ENCODE measurements at places on chromosomes 13 and 19.

- no peak for DNase-seq
Observed at GRCh38 chr13:93984876-93985275, 494.6 kb downstream of the DCT start.

DNA sequence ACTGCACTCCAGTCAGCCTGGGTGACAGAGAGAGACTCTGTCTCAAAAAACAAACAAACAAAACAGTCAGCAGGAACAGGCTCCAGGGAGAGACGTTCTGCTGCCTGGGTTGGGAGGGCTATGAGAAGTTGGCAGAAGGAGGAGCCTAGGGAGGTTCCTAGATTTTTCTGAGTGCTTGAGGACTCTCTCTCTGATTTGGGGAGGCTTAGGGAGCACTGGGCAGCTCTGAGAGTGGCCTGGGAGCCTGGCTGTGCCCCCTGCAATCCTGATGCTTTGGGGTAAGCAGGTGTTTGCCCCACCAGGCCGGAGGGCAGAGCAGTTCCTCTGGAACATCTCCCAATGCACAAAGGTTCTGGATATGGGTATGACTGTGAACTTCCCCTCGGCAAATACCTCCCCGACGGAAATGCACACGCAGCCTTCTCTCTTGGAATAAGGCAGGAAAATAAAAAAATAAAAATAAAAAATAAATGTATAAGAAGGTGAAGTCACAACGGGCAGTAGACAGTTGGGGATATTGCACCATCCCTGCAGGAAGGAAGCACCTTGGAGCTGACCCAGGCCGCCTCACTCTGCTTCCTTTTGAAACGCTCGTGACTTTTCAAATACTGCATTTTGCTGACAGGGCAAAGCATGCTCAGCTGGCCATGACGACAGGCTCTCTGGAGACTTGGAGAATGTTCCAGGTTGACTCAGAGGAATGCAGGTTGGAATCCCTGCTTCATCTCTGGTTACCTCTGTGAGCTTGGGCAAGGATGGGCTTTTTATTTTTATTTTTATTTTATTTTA is 26.5 kb upstream of the HOMER3 start:
- peak; percentile 85 for DNase-seq

GRCh38 chr19:4362831-4363545 is 19.6 kb downstream of the MPND start:
- peak; percentile 25 for DNase-seq

GRCh38 chr19:57321751-57322150 is 1.5 kb downstream of the ZNF543 start:
- no peak for DNase-seq

GRCh38 chr13:106038752-106039151 is 496.7 kb downstream of the EFNB2 start:
- no peak for DNase-seq

- DNase-seq = no peak
Observed at GRCh38 chr13:113187883-113188665, 20.4 kb downstream of the PCID2 start.

DNA sequence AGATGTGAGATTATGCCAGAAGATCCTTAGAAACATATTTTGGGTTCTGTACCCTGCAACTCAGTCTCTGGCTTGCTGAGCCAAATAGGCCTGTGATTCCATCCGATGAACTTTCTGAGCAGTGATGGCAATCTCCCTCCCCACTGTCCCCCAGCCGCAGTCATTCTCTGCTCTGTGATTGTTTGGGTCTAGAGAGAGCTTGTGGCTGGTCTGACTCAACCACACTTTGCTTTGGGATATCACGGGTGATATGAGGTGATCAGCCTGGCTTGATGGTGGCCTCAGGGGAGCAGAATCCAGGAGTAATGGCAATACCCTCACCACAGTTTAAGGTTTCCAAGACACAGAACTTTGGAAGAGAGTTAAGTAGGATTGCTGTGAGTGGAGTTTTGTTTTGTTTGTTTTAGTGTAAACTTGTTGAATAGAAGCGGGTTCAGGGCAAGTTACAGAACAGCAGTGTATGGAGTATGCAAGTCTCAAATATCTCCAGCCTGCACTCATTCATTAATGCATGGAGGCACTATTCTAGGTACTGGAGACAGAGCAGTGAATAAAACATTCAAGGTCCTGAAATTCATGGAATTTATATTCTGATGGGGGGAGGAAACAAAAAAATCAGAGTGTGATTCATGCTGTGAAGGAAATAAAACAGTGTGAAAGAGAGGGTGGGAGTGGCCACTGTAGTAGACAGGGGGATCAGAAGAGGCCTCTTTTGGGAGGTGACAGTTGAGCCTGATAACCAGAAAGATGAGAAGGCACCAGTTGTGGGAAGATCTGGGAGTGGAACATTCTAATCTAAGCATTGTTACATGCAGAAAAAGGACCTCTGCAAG is 5.3 kb downstream of the SAMD4B start:
- no peak for DNase-seq

- peak; percentile 20 for DNase-seq
Observed at GRCh38 chr19:49468746-49469447, 5.1 kb upstream of the FLT3LG start.

- DNase-seq = no peak
Observed at GRCh38 chr13:42984026-42984425, 8.0 kb downstream of the EPSTI1 start.

- DNase-seq = no peak
Observed at GRCh38 chr19:5292453-5292821, 48.2 kb downstream of the PTPRS start.

DNA sequence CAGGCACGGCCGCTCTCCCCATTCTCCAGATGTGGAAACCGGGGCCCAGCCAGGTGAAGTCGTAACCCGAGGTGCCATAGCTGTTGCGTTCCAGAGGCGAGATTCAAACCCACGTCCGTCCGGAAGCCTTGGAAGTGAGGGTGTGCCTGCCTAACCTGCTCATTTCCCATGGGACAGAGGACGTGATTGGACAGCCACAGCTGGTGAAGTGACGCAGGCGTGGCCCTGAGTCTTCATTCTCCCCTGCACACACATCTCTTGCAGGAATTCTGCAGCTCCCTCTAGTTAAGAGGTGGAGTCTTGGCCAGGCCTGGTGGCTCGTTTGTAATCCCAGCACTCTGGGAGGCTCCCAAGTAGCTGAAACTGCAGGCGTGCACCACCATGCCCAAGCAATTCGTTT is 16.8 kb downstream of the MEIS3 start:
- no peak for DNase-seq

- DNase-seq = no peak
Observed at GRCh38 chr19:57648331-57649003, 15.5 kb downstream of the ZNF211 start.

- no peak for DNase-seq
Observed at GRCh38 chr19:5036698-5037563, 68.0 kb downstream of the KDM4B start.

- no peak for DNase-seq
Observed at GRCh38 chr13:51397262-51397941, 55.4 kb downstream of the INTS6 start.

DNA sequence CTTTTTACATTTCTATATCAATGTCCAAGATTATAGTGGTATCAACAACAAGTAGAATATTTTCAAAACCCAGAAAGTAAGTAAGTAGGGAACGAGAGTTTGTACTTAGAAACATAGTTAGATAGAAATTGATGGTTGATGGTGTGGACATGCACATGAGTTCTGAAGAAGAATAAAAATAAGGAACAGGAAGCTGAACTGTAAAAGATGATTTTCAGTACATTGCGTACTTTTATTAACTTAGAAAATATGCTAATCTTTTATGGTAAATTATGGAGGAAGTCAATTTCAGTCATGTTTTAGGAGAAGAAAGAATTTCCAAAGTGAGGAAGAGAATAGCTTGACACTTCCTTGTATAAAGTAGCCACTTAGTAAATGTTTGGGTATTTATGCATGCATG is 12.3 kb upstream of the GPR18 start:
- DNase-seq = no peak

DNA sequence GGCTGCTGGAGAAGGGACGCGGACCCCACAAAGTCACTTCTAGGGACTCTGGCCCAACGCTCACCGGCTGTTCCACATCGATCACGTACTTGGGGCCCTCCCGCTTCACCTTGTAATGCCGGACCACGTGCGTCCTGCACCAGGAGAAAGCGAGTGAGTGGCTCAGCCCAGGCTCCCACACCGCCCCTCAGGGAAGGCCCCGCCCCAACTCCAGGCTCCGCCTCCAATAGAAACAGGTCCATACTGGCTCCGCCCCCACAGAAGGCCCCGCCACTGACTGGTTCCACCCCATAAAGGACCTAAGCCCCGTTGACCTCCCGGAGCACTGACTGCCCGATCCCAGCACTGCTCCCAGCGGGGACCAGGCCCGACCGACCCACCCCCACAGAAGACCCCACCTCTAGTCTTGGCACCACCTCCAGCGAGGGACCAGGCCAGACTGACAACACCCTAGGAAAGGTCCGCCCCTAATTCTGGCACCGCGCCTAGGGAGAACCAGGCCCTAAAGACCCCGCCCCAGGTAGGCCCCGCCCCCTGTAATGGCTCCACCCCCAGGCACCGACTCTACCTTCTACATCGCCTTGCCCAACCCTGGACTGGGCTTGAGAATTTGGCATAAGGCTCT is 11.3 kb downstream of the STAP2 start:
- DNase-seq = peak; percentile 50

GRCh38 chr13:40776681-40777165 is 5.7 kb upstream of the MRPS31 start:
- DNase-seq = peak; percentile 34

- no peak for DNase-seq
Observed at GRCh38 chr13:73924607-73925006, 209.6 kb downstream of the KLF12 start.

DNA sequence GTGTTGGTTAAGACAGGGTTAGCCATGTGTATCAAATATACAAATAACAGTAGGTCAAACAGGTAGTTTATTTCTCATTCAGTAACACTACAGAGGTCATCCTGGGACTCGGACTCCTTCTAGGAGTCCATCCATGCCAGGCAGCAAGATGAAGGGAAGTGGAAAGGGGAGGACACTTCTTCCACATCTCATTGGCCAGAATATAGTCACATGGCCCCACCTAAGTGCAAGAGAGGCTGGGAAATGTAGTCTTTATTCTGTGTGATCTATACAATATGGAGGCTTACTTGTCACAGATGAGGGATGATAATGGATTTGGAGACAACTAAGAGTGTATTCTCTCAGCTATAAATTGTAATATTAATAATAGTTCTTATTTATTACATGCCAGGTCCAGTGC is 31.1 kb downstream of the RDH8 start:
- no peak for DNase-seq

- no peak for DNase-seq
Observed at GRCh38 chr13:89740994-89741685, 1606.3 kb upstream of the MIR17HG start.

- DNase-seq = no peak
Observed at GRCh38 chr13:28492569-28493367, 2.2 kb downstream of the FLT1 start.

GRCh38 chr13:97262058-97262457 is 39.9 kb downstream of the MBNL2 start:
- no peak for DNase-seq

DNA sequence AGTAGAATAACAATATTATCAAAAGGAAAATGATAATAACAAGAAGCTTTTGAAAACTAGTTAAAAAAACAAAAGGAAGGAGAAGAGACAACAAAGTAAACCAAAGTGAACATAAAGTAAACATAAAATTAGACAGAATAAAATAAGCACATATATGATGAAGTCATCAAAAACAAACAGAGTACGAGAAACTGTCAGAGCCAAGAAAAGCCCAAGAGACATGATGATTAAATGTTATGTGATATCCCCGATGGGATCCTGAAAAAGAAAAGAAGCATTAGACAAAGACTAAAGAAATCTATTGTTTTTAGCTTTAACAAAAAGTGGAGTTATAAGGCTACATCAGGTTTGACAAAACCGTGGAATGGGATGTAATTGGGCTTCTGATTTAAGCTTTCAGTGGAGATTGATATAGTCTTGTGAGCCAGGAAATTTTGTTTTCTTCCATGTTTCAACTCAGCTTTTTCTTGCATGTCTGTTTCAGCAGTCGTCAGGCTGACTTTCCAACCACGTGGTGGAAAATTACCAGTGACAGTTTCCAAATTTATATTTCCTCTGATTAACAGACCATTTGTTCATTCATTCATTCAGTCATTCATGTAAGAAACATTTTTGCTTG is 64.9 kb downstream of the KL start:
- no peak for DNase-seq

DNA sequence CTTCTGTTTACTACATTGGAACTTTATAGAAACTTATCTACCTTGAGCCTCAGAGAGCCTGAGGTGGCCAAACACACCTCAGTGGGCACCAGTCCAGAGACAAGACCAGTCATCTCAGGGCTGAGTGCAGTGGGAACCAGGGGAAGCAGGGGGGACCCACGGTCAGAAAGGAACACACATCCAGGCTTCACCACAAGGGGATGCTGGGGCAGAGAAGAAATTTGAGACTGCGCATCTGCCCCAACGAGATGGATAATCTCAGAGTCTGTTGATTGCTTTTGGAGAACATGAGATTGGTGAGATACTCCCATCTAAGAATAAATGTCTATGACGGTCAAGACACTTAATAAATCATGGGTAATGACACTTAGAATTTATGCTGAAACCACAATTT is 98.7 kb downstream of the DOCK9 start:
- DNase-seq = no peak

DNA sequence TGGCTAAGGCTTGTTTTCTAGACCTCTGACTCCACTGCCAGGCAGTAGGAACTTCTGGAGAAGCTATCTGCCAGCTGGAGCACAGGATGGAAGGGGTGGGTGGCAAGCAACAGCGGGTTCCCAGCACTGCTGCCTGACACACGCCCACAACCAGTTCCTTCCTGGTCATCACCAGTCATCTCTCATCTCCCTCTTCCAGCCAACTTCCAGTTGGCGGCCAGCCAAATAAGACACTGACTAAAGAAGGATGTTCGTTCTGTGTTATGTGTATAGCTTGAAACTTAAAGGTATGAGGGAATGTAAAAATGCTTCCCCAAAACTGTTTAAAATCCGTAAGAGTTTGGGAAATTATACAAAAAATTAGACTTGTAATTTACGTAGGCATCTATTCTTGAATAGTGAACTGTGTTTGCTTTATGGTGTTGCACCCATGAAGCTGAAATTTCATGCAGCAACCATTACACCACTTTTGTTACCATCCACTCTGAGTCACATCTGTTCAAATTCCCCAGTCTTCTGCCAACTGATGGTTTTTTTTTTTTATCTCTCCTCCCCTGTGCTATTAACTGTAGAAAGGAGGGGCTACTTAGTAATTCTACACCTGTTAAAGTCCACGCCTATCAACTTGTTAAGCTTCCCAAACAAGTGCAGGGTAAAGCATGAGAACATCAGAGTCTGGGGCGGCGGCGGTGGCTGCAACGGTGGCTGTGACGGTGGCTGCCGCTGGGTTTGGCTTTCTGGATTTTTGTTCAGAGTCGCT is 86.2 kb upstream of the FRY start:
- DNase-seq = peak; percentile 98

GRCh38 chr19:38318660-38319059 is 985 bp upstream of the KCNK6 start:
- no peak for DNase-seq

DNA sequence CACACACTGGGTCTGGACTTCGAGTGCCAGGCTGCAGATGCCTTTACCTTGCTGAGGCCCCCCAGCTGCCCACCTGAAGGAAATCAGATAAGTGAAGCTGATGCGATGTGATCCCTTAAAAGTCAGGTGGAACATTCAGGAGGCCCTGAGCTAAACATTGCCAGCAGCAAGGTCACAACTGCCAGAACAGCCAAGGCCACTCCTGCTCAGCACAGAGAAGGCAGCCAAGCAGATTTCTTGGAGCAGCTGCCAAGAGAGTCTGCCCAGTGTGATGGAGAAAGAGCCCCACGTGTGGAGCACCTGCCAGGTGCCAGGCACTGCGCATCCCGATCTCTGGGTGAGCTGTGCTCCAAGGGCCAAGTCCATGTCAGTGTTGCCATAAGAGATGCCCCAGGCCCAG is 20.6 kb upstream of the UQCRFS1 start:
- DNase-seq = no peak

GRCh38 chr19:2722541-2723344 is 1.6 kb upstream of the DIRAS1 start:
- DNase-seq = peak; percentile 92

Data from inflammatory macrophage (primary cell).